A549 treated with Mapracorat at 1 μM for 4 hours (cell line): ENCODE measurements at places on chromosomes 11 and 22. TPM values are rescaled to one million over a fixed set of nuclear protein-coding genes. Genes with fewer than 3 reads are reported as not detected.

Gene SCUBE2
- total RNA-seq: 0.35 to 0.76 TPM (median 0.42 TPM) in 5 replicates

Gene SYCE3
- total RNA-seq: 0.45 TPM in 1 of 5 replicates, not detected in the others

Gene GNB1L
- total RNA-seq: 12.8 to 18.5 TPM (median 17.3 TPM) in 5 replicates

Gene PRG3
- not detected in 5 replicates for total RNA-seq

Gene HSPB2
- 0.13 TPM in 1 of 5 replicates, not detected in the others for total RNA-seq

Gene CUL5
- 6.9 to 11.7 TPM (median 10.1 TPM) in 5 replicates for total RNA-seq

Gene TRIM66
- 1.7 to 2.4 TPM (median 1.9 TPM) in 5 replicates for total RNA-seq

Gene CRYBA4
- total RNA-seq: not detected in 5 replicates

Gene TNNT3
- total RNA-seq: 0.24 TPM in 1 of 5 replicates, not detected in the others

Gene PKNOX2
- 0.11 TPM in 1 of 5 replicates, not detected in the others for total RNA-seq

Gene RASSF10
- 1.3 to 2.1 TPM (median 2.0 TPM) in 5 replicates for total RNA-seq

Gene SESN3
- 0.07 to 0.27 TPM (median 0.13 TPM) in 5 replicates for total RNA-seq

Gene AASDHPPT
- 28.4 to 34.2 TPM (median 30.0 TPM) in 5 replicates for total RNA-seq

Gene RFPL1
- not detected in 5 replicates for total RNA-seq

Gene SEZ6L
- not detected in 5 replicates for total RNA-seq

Gene POU2AF1
- total RNA-seq: not detected in 5 replicates

Gene CDKN1C
- 4.6 to 7.3 TPM (median 6.2 TPM) in 5 replicates for total RNA-seq

Gene RIMBP3C
- total RNA-seq: 0.13 to 0.22 TPM (median 0.15 TPM) in 4 of 5 replicates, not detected in the other

Gene KCNJ11
- total RNA-seq: 2.6 to 4.1 TPM (median 3.7 TPM) in 5 replicates

Gene APOBEC3H
- 0.14 to 0.65 TPM (median 0.63 TPM) in 3 of 5 replicates, not detected in the others for total RNA-seq

Gene ARHGAP8
- 1.2 to 2.5 TPM (median 1.8 TPM) in 5 replicates for total RNA-seq

Gene CALCA
- 0.12 TPM in 1 of 5 replicates, not detected in the others for total RNA-seq

Gene BEST1
- total RNA-seq: 1.9 to 3.9 TPM (median 2.6 TPM) in 5 replicates

Gene HRAS
- 109 to 168 TPM (median 154 TPM) in 5 replicates for total RNA-seq

Gene TYMP
- total RNA-seq: 10.2 to 20.7 TPM (median 19.5 TPM) in 5 replicates

Gene KCTD17
- 19.0 to 28.3 TPM (median 26.2 TPM) in 5 replicates for total RNA-seq

Gene OR6A2
- total RNA-seq: not detected in 5 replicates

Gene LRRN4CL
- 0.06 to 0.24 TPM (median 0.09 TPM) in 4 of 5 replicates, not detected in the other for total RNA-seq

Gene OR8I2
- not detected in 5 replicates for total RNA-seq

Gene OR51E1
- not detected in 5 replicates for total RNA-seq

Gene PLEKHA7
- 44.0 to 52.1 TPM (median 49.4 TPM) in 5 replicates for total RNA-seq

Gene PLEKHB1
- total RNA-seq: 0.73 to 1.5 TPM (median 0.86 TPM) in 5 replicates

Gene OR8D1
- not detected in 5 replicates for total RNA-seq

Gene KRTAP5-1
- not detected in 5 replicates for total RNA-seq

Gene PRR14L
- total RNA-seq: 5.4 to 6.7 TPM (median 6.3 TPM) in 5 replicates

Gene INPP5J
- total RNA-seq: 0.44 to 0.56 TPM (median 0.54 TPM) in 5 replicates

Gene TPBGL
- total RNA-seq: 0.08 to 0.27 TPM (median 0.17 TPM) in 5 replicates

Gene SPDYC
- not detected in 5 replicates for total RNA-seq

Gene CECR2
- total RNA-seq: 0.06 to 0.14 TPM (median 0.10 TPM) in 5 replicates
